PC-9 (cell line): ENCODE measurements at places on chromosomes 3 and 15. TPM values are rescaled to one million over a fixed set of nuclear protein-coding genes. Genes with fewer than 3 reads are reported as not detected.

Gene LAMB2
- 230 and 238 TPM in 2 replicates for total RNA-seq

Gene ISLR2
- total RNA-seq = 0.15 and 0.25 TPM in 2 replicates

- H3K36me3 ChIP-seq = peaks cover 28% of the 10 kb centered on the region
- H3K4me3 ChIP-seq = no peak overlapping the region
- DNase-seq = no peak
- H3K4me1 ChIP-seq = peaks cover 22% of the 10 kb centered on the region
Measured at GRCh38 chr15:99633655-99634054, 67.9 kb downstream of the MEF2A start.

DNA sequence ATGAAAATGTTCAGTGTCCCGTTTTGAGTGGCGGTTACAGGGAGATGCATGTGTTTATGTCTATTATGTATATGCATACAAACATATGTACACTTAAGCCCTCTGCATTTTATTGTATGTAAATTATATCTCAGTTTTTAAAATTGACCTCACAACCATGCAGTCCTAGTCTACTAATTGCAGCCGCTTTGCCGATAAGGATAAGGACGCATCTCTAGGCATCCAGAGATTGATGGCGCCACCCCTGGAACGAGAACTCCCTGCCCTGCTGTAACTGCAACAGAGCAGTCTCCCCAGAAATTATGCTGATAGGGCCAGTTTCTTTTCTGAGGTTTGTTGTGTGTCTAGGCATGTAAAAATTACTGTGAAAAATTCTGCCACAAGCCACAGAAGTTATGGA, 40.4 kb upstream of the TUBGCP5 start:
- H3K4me3 ChIP-seq = no peak overlapping the region
- H3K36me3 ChIP-seq = no peaks in the 10 kb centered on the region
- no peaks in the 10 kb centered on the region for H3K4me1 ChIP-seq
- no peak for DNase-seq
- H3K27me3 ChIP-seq = peaks cover 44% of the 10 kb centered on the region
- no peak overlapping the region for H3K27ac ChIP-seq

- no peaks in the 10 kb centered on the region for H3K4me1 ChIP-seq
- no peak overlapping the region for H3K27ac ChIP-seq
- DNase-seq = no peak
- no peak overlapping the region for H3K4me3 ChIP-seq
- no peaks in the 10 kb centered on the region for H3K36me3 ChIP-seq
Measured at GRCh38 chr15:58125333-58125732, 12.8 kb upstream of the AQP9 start.

Gene LIPH
- 38.4 and 44.7 TPM in 2 replicates for total RNA-seq

- DNase-seq = no peak
- no peaks in the 10 kb centered on the region for H3K36me3 ChIP-seq
- no peak overlapping the region for H3K27ac ChIP-seq
Measured at GRCh38 chr15:70203981-70204560, 106.4 kb upstream of the TLE3 start.

Gene C15orf39
- total RNA-seq = 40.8 and 41.3 TPM in 2 replicates

GRCh38 chr15:95325763-95326404, 1004.6 kb upstream of the NR2F2 start:
- no peaks in the 10 kb centered on the region for H3K27me3 ChIP-seq
- H3K4me3 ChIP-seq = no peak overlapping the region
- DNase-seq = no peak
- H3K4me1 ChIP-seq = no peaks in the 10 kb centered on the region
- H3K36me3 ChIP-seq = no peaks in the 10 kb centered on the region

Gene SLC22A13
- 0.40 and 0.44 TPM in 2 replicates for total RNA-seq

Gene ANKUB1
- total RNA-seq = not detected in 2 replicates

DNA sequence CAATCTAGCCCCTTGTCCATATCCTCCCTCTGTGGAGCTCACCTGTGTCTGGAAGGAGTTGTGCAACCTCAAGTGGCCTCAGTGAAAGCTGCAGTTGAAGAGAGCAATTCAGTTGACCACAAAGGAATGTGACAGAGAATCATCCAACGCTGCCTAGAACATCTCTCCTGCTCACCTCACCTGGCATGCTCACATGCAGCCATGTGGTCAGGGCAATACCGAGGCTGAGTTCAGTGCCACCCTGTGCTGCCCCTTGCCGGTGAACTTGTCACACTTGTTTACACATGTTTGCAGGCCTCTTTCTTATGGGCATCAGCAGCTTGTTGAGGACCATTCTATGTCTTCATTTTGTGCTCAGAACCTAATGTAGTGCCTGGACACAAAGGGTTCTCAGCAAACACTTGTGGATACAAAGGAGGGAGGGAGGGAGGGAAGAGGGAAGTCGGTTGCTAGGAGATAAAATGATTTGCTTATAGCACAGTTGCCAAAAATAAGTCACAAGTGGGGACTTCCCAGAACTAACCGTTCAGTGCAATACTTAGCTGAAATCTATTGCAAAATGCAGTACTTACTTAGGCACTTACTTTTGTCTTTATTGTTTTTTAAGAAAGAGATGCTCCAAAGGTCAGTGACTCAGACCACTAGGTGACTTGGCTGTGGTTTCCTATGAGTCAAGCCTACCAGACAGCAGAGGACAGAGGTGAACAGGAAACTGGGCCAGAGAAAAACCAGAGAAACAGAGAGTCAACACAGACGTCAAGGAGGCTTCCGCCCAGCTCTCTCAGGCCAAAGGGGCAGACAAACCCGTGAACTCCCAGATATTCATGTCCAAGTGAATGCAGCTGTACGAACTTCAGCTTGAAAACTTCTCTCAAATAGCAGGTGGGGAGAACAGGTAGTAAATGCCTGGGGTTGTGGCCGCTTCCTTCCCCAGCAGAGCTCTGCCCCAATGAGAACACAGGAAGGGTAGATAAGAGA, 227.8 kb upstream of the CTNNB1 start:
- H3K4me3 ChIP-seq = no peak overlapping the region; the same call in 1 of the 2 replicates
- peak overlapping the region; percentile 92 for H3K27ac ChIP-seq
- H3K27me3 ChIP-seq = no peaks in the 10 kb centered on the region
- H3K4me1 ChIP-seq = peaks cover 32% of the 10 kb centered on the region
- no peaks in the 10 kb centered on the region for H3K36me3 ChIP-seq
- DNase-seq = peak; percentile 75

- H3K4me3 ChIP-seq = no peak overlapping the region
- DNase-seq = peak; percentile 51
Measured at GRCh38 chr3:11619946-11620652, 23.6 kb downstream of the VGLL4 start.

GRCh38 chr15:52419494-52419893, 109.2 kb downstream of the MYO5A start:
- H3K36me3 ChIP-seq = no peaks in the 10 kb centered on the region
- H3K27ac ChIP-seq = no peak overlapping the region
- H3K4me1 ChIP-seq = no peaks in the 10 kb centered on the region
- DNase-seq = no peak
- no peak overlapping the region for H3K4me3 ChIP-seq
- H3K27me3 ChIP-seq = no peaks in the 10 kb centered on the region

Gene GOLGA6L9
- 3.8 and 5.2 TPM in 2 replicates for total RNA-seq

DNA sequence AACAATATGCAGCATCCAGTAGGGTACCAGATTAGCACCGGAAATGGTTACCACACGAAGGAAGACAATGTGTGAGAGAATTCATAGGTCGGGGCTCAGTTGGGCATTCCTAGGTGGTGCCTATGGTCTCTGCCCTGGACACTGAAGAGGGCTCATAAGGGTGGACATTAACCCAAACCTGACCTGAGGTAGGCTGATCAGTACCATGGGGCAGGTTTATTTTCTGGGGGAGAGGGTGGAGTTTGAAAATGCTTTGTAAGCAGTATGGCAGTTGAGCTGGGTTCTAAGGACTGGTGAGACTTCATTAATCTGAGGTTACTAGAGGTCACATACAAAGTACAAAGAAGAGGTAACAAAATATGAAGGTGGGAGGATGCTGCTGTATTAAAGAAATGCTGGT, 68.4 kb downstream of the RPL22L1 start:
- no peak for DNase-seq
- no peak overlapping the region for H3K27ac ChIP-seq
- 0 out of 2 replicates have a peak, but pooled peaks cover 4% of the 10 kb centered on the region for H3K4me1 ChIP-seq
- no peaks in the 10 kb centered on the region for H3K27me3 ChIP-seq
- no peaks in the 10 kb centered on the region for H3K36me3 ChIP-seq

DNA sequence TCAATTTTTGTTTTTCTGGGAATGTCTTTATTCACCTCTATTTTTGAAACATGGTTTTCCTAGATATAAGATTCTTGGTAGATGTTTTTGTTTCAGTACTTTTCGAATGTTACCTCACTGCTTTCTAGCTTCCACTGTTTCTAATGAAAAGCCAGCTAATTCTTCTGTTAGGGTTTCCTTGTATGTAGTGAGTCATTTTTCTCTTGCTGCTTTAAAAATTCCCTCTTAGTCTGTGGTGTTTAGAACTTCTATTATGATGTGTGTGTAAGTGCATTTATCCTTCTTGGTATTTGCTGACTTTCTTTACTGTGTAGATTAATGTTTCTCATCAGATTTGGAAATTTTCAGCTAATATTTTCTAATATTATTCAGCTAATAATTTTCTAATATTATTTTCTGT, 151.1 kb upstream of the OSTN start:
- H3K4me1 ChIP-seq = no peaks in the 10 kb centered on the region
- no peak overlapping the region for H3K27ac ChIP-seq
- DNase-seq = no peak
- H3K36me3 ChIP-seq = no peaks in the 10 kb centered on the region
- no peak overlapping the region for H3K4me3 ChIP-seq

GRCh38 chr3:36379872-36380220, 458 bp upstream of the STAC start:
- H3K27ac ChIP-seq = no peak overlapping the region
- no peak for DNase-seq
- peak overlapping the region; percentile 96; the same call in 1 of the 2 replicates for H3K4me3 ChIP-seq
- H3K4me1 ChIP-seq = peaks cover 23% of the 10 kb centered on the region
- peaks cover 11% of the 10 kb centered on the region; the same call in 1 of the 2 replicates for H3K36me3 ChIP-seq

Gene CTXN2
- not detected in 2 replicates for total RNA-seq

- no peak overlapping the region for H3K27ac ChIP-seq
- no peak overlapping the region for H3K4me3 ChIP-seq
- no peak for DNase-seq
- no peaks in the 10 kb centered on the region for H3K4me1 ChIP-seq
- no peaks in the 10 kb centered on the region for H3K36me3 ChIP-seq
Measured at GRCh38 chr3:134660046-134660441, 9.2 kb upstream of the KY start.

Gene C3orf80
- total RNA-seq = not detected in 2 replicates

DNA sequence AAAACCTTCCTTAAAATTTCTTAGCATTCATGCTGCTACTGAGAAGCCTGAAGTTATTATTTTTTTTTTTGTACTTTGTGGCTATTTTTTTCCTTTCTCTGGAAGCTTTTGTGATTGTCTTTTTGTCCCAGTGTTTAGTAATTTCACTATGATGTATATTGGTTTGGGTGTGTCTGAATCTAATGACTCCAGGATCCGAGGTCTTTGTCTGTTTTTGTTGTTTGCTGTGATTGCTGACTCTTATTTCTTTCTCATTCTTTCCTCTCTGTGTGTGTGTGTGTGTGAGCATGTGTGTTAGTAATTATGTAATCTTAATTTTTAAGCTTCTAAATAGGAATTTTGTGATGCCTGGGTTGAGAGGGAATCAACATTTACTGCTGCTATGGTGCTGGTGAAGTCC, 152.0 kb downstream of the RAP2B start:
- H3K36me3 ChIP-seq = no peaks in the 10 kb centered on the region
- H3K27ac ChIP-seq = no peak overlapping the region
- 0 out of 2 replicates have a peak, but pooled peaks cover 5% of the 10 kb centered on the region for H3K4me1 ChIP-seq

DNA sequence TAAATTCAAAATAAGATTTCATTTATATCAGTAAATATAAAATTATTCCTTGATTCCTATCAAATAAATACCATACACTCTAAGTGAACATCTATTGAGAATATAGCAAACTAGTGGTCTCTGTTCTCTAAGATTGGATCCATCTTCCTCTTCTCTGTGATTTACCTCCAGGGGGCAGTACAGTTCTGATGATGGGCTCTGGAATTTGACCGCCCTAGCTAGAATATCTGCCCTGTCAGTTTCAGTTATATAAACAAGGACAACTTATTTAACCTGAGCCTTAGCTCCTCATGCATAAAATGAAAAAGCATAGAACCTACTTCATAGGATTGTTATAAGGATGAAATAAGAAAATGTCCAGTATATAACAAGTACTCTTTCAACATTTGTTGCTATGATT, 171.1 kb upstream of the CCDC54 start:
- H3K27ac ChIP-seq = no peak overlapping the region
- peak; percentile 26 for DNase-seq
- no peaks in the 10 kb centered on the region for H3K27me3 ChIP-seq

DNA sequence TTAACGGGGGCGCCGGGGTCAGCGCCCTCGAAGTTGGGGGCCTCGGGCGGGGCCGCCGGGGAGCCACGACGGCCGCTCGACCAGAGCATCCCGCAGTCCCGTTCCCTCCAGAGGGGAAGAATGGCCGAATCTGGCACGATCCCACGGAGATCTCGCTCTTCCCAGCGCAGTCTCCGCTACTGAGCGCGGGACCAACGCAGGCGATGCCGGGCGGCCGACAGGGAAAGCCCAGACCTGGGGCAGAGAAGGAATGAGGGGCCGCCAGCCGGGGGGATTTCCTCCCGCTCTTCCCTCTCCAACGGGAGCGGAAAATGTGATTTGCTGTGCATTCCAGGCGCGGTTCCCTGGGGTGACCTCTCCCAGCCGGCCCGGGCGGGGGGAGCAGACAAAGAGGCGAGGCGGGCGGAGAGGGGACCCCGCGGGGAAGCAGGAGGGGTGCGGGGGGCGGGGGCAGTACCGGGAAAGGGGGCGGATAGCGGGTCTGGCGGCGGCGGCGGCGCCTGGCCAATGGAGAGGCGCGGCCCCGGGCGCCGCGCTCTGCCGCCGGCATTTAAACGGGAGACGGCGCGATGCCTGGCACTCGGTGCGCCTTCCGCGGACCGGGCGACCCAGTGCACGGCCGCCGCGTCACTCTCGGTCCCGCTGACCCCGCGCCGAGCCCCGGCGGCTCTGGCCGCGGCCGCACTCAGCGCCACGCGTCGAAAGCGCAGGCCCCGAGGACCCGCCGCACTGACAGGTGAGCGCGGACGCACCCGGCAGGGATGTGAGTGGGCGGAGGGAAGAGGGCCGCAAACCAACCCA, at the start of gene GREM1:
Gene GREM1 (plus strand): TSS at position 579 of the 801 bp plus-strand sequence. CDS start 12,687 bp downstream, outside the sequence.
- H3K27ac ChIP-seq = no peak within 1 kb of the TSS
- H3K36me3 ChIP-seq = no peaks in the 10 kb centered on the region
- H3K27me3 ChIP-seq = no peaks in the 10 kb centered on the region
- H3K4me1 ChIP-seq = no peaks in the 10 kb centered on the region
- DNase-seq = no peak
- no peak within 1 kb of the TSS for H3K4me3 ChIP-seq

DNA sequence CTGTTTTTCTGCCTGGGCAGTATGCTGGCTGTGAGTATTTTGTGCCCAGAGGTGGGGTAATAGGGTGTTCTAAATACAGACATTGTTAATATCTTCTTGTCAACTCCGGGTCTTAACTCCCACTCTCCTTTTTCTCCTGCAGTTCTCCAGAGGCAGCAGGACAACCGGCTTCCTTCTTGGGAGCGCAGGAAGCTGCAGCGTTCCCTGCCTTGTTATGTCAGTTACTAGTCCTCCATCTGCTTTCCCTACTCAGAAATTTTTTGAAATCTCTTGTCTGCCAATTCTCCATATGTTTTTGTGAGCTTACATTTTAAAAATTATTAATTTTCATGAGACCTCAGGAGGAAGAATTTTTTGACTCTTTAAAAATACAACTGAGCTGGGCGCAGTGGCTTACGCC, 67.2 kb downstream of the NEO1 start:
- H3K4me1 ChIP-seq = no peaks in the 10 kb centered on the region
- no peaks in the 10 kb centered on the region for H3K27me3 ChIP-seq
- no peak overlapping the region for H3K4me3 ChIP-seq
- H3K27ac ChIP-seq = no peak overlapping the region
- no peak for DNase-seq
